Hepatocyte (in vitro differentiated cells): ENCODE measurements at places on chromosomes 6 and 20. TPM values are rescaled to one million over a fixed set of nuclear protein-coding genes. Genes with fewer than 3 reads are reported as not detected.
A peak's percentile ranks its signal among the peaks of the same experiment; 100 is the strongest.

DNA sequence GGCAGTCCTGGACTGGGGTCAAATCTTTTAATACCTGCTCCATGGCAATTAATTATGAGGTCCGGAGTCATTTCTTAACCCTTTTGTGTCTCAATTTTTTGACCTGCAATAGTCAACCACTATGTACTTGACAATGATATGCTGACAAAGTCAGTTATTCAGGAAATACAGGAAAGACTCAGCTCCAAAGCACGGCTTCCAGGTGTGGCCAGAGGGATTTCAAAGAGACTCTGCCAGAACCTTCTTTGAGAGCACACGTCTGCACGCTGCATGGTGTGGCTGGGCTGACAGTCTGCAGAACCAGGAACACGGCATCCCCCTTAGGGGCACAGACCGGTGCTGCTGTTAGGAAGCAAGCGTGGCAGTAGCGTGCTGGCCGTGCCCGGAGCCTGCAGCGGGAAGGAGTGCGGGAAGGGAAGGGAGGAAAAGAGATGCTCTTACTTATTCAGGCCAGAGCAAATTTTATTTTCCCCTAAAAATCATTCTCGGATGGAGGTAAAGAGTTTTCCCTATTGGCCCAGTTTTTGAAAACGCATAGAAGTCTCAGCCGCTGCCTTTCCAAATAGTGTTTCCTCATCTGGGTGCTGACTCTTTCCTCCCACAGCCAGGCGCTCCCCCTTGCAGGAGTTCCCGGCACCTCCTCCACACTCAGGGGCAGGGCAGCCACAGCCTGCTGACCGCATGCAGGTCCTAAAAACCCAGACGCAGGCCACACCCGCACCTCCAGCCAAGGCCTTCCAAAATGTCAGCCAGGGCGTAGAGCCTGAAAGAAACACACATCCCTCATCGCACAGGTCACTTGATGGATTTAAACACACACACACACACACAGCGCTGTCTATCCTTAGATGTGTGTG lies 187.4 kb upstream of the SNX9 start:
- no peak for DNase-seq

Gene MLN
- 0.86 and 1.1 TPM in 2 replicates for polyA plus RNA-seq

GRCh38 chr6:151870375-151870774 lies 62.9 kb downstream of the ESR1 start:
- no peak for DNase-seq

GRCh38 chr20:59023616-59024015 lies 4.4 kb downstream of the TUBB1 start:
- no peak for DNase-seq

GRCh38 chr6:158718461-158719046 lies 68.7 kb downstream of the SYTL3 start:
- DNase-seq, result peak; percentile 78

- no peak for DNase-seq
Measured at GRCh38 chr6:125943528-125944433, 12.8 kb upstream of the HINT3 start.

DNA sequence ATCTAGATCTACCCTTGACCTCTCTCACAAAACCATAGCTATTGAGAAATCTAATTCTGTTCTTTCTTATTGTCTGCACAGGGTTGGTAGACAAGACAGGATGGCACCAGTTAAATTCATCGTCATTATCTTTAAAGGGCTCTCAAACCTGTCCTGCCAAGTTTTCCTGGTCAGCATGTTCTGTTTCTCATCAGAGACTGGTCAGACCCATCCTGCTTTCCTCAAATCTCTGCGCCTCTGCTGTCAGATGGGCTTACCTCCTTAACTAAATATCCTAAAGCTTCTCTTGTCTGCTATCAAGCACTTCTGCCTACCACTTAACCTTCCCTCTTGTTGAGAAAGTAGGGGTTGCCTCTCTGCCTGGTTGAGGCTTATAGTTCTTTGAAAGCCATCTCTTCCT lies 125.2 kb downstream of the MYO6 start:
- DNase-seq, result no peak

Gene SLCO4A1
- 87.3 and 99.0 TPM in 2 replicates for polyA plus RNA-seq

DNA sequence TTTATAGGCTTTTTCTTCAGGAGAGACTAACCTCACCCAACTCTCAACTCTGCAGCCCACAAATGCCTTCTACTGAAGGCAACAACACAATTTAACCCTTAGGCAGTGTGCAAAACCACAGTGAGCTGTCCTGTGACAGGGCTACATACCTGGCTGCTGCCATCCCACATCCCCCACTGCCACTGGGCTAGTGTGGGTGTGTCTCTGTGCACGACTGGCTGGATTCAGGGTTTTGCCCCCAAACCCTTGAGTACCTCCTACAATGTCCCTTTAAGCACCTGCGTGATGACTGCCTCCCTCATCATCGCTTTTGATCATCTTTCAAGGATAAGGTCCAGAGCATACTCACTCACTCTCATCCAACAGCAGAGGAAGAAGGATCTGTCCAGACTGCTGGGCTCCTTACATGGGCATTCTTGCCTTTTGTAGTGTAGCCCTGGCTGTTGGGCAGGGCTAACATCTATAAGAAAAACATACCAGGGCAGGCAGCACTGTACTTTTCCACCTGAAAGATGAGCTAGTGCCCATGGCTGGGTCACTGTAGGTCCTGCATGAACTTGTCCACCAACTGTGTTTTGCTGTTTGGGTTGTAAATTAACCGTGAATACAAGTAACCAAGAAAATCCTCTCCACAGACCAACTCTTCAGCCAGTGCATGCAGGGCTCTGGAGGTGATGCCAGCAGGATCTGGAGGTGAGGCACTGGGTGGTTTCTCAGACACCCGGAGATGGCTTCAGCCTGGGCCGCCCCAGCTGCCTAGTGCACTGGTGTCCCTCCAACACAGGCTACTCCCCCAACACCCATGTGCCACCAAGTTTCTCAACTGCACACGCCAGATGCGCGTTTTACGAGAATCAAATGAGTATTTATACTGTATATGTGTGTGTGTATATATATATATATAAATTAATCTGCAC lies 45.2 kb downstream of the PLCG1 start:
- DNase-seq, result peak; percentile 2

- DNase-seq, result no peak
Measured at GRCh38 chr6:72811971-72812421, 190.1 kb downstream of the KCNQ5 start.

Gene CASS4
- polyA plus RNA-seq, result 0.50 TPM in 1 of 2 replicates, not detected in the other

Gene RGS17
- 0.27 and 0.52 TPM in 2 replicates for polyA plus RNA-seq

- DNase-seq, result no peak
Measured at GRCh38 chr20:43837856-43838702, 76.6 kb upstream of the TOX2 start.
